ENCODE measurements at places on chromosomes 16 and 17. TPM values are rescaled to one million over a fixed set of nuclear protein-coding genes. Genes with fewer than 3 reads are reported as not detected.

- DNase-seq, result no peak
Measured at GRCh38 chr16:77896415-77897128, 108.2 kb downstream of the VAT1L start.

GRCh38 chr17:81470944-81471817 is 41.4 kb downstream of the ACTG1 start:
- no peak for DNase-seq

GRCh38 chr16:24728891-24729242 is 584 bp upstream of the TNRC6A start:
- DNase-seq, result no peak

DNA sequence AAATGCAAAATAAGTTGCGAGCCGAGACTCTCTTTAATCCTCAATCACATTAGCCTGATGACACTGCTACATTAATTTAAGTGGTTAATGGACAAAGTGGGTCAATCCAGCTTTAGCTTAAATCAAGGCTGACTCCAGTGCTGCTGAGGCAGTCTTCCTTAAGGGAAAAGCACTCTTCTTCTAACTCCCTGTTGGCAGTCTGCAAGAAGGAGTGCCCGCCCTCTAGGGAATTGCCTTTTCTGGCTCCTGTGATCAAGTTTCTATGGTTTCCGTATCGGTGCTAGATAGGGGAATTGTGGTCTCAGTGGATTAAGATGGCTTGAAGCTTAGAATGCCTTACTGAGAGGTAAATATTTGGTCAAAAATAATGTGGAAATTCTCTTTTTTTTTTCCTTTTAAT is 41.0 kb downstream of the HS3ST3B1 start:
- DNase-seq, result no peak

NLGN2 gene
- total RNA-seq, result 2.7 TPM

UMOD gene
- total RNA-seq, result not detected

DNA sequence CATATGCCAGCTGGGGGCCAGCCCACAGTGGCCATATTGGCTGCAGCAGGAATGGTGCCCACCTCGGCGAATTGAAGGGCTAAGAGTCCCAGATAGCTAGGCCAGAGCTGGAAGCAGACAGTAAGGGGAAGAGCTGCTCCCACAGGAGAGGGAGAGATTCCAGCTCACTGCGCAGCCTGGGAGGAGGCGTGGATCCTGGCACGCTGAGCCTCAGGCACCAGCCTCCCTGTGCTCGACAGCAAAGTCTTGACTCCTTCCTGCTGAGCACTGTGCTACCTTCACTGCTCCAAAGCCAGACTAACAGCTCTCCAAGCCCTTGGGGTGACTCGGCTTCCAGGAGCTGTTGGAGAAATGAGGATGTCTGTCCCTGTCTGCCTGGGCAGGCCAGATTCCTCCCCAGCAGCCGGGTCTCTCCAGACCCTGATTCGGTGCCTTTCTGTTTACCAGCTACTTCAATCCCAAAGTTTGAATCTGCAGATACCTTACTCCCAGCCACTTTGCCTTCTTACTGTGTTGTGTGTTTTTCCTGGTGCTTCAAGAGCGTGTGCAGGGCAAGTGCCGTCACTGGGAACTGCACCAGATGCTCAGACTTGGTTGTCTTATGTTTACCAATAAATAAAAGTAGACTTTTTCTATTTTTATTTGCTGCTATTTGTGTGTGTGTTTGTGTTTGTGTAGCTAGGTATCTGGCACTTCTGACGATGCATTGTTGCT is 9.1 kb downstream of the CBX2 start:
- no peak for DNase-seq

RCVRN gene
- not detected for total RNA-seq

GRCh38 chr16:15506441-15506840 is 72.1 kb downstream of the BMERB1 start:
- no peak for DNase-seq

SPNS3 gene
- 1.1 TPM for total RNA-seq

DNA sequence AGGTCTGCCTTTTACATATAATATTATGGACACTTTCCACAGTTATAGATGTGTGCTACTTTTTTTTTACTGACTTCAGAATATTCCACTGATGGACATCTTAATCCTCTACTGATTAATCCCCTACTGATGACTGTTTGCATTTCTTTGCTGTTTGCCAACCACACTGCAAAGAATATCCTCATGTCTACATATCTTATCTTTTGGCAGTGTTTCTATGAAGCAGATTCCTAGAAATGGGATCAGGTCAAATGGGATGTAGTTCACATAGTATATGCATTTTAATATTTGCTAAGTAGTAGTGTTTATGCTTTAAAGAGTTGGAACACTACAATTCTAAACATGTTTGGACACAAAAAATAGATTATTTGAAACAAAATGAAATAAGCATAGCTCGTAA is 3.2 kb downstream of the CCL3 start:
- DNase-seq, result no peak

DNA sequence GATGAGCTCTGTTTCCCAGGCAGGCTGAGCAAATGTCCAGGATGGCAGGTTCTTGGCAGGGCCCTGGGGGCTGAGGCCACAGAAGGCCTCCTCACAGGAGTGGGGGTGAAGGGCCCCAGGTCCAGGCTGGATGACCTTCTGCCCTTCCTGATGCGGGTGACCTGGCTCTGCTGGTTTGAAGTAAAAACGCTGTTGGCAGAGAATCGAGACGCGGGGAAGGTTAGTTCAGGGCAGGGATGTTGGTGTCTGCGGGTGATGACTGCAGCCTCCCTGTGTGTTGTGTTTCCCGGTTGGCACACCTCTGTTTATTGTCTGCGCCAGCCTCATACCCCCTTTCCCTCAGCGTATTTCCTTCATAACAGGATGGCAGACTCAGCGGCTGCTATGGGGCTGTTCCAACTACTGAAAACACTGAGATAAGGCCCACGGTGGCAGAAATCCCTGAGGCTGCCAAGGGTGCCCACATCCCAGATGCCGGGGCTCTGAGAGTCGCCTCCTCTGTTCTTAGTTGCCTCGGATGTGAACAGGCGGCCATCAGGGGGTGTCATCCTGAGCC is 104.6 kb downstream of the METRNL start:
- DNase-seq, result no peak

- DNase-seq, result no peak
Measured at GRCh38 chr17:17264430-17264829, 16.6 kb downstream of the COPS3 start.

KRTAP4-5 gene
- total RNA-seq, result not detected

TLCD2 gene
- 0.13 TPM for total RNA-seq

DNA sequence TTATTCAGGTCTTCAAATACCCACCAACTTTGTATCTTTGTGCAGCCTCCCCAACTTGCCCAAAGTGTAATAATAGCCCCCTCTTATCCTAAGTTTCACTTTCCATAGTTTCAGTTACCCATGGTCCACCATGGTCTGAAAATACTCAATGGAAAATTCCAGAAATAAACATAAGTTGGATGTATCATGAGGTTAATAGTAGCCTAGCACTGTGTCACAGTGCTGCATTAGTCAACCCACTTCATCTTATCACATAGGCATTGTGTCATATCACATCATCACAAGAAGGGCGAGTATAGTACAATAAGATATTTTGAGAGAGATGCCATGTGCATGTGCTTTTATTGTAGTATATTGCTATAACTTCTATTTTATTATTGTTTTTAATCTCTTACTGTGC is 21.9 kb downstream of the OMG start:
- no peak for DNase-seq

- DNase-seq, result no peak
Measured at GRCh38 chr16:87854053-87854906, 15.0 kb downstream of the SLC7A5 start.

DNA sequence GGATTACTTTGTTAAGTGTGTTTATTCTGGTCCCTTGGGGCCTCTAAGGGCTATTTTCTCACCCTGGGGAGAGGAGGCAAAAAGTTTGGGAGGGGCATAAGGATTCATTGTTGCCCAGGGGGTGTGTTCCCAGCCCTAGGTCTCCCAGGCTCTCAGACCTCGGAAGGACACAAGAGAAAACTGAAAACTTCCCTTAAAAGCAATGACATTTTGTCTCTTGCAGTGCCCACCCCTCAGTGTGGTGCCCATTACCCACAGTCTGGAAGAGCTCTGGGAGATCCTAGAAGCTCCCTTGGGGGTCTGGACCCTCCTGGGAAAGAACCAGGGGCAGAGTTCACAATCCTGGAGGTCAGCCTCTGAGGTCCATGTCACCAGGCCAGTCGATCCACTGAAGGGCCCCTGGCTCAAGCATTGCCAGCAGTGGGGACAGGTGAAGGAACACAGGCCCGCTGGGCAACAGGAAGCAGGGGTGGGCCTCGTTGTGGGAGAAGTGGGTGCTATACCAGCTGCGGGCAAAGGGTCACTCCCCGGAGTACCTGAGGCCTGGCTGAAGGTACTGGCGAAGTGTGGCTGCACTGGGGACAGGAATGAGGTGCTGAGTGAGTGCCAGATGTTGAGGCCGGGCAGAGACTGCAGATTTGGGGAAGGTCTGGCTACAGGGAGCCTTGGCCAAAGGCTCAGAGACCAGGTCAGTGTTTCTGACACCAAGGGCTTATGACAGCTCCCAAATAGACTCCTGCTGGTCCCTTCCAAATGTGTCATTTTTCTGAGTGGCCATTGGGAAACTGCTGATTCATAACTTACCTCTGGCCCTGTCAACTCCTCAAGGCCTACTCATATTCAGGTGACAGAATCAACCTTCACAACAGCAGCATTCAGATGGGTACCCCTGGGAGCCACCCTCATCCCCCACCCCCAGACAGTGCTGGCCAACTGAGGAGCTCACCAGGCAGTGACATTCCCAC is 4.6 kb upstream of the ZNF747 start:
- no peak for DNase-seq

DNA sequence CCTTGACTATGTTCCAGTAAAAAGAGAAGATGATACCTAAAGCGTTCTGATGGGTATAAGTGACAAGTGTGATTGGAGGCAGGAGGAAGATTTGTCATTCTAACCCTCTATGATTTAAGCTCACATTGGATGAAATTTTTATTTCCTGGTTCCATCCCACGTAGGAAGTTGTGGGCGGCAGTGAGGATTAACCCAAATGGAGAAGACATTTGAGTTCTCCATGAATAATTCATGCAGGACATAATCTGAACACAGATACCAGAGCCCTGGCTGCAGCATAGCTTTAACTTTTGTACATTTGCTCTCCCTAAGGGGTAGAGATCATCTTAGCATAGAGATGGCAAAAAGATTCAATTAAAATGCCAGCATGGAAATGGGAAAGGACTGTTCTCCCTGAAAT is 146.3 kb downstream of the SLC39A11 start:
- DNase-seq, result no peak

IRF8 gene
- 166 TPM for total RNA-seq

SLC38A10 gene
- 99.7 TPM for total RNA-seq
